Activated T-cell treated with anti-CD3 and anti-CD28 coated beads, Interleukin-2, amount 50 U/mL, for 72 hours (primary cell): ENCODE measurements at places on chromosomes 3 and 15. TPM values are rescaled to one million over a fixed set of nuclear protein-coding genes. Genes with fewer than 3 reads are reported as not detected.
A peak's percentile ranks its signal among the peaks of the same experiment; 100 is the strongest.

GRCh38 chr3:146896711-146897110, 291.6 kb upstream of the PLSCR5 start:
- DNase-seq: no peak

DNA sequence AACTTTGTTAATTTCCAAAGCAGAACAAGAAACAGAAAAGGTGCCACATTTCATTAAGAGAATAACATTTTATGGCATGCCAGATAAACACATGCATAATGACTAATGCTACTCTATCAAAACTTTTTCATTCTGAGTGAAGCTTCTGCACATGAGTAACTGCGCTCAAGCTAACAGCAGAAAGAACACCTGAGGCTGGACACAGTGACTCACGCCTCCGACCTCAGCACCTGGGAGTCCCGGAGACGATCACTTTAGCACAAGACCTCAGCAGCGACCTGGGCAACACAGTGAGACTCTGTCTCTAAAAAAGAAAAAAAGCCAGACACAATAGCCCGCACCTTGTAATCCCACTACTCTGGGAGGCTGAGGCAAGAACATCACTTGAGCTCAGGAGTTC, 70.6 kb downstream of the ACAP2 start:
- no peak for DNase-seq

DNA sequence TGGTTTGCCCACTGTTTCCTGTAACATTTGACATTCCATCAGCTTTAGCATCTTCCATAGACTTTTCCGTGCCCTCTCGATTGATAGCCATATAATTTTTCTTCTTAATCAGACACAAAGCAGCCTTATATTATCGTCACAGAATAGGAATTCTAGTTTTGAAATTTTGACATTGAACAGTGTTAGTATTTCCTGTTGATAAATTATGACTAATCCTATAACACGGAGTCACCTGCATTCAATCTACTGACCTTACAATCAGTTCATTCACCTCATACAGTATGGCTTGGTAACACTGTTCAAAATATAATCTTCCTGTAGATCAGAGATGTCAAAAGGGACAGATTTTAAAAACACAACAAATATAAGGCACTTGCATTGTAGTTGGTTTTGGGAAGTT, 423.7 kb downstream of the C3orf38 start:
- DNase-seq: no peak

DNA sequence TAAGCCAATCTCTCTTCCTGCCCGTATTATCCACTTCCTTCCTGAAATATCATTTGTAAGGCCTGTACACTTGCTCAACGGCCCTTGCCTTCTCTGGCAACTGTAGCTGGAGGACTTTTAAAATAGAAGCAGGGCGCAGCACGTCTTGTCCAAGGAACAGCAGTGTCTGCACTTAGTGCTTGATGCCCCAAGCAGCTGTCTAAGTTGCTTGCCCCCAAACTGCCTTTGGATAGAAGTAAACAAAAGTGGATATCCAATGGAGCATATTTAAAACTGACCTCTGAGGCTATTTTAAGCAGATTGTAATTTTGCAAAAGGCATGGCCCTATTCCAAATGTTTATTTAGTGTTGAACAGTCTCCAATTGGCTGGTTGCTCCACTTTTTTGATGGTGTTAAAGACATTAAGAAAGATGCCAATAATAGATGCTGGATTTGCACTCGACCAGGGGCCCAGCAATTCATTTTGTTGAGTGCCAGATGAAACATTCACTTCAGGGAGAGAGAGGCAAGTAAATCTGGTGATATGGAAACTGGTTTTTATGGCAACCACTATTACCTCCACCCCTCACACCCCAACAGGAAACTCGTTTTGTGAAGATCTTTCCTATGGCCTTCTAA, 526.8 kb upstream of the TBL1XR1 start:
- no peak for DNase-seq

- DNase-seq: no peak
Observed at GRCh38 chr3:195031574-195032003, 239.4 kb downstream of the XXYLT1 start.

GRCh38 chr15:33161209-33161608, 33.3 kb downstream of the FMN1 start:
- DNase-seq: no peak

- DNase-seq: no peak
Observed at GRCh38 chr3:120198305-120198878, 86.6 kb downstream of the GPR156 start.

DNA sequence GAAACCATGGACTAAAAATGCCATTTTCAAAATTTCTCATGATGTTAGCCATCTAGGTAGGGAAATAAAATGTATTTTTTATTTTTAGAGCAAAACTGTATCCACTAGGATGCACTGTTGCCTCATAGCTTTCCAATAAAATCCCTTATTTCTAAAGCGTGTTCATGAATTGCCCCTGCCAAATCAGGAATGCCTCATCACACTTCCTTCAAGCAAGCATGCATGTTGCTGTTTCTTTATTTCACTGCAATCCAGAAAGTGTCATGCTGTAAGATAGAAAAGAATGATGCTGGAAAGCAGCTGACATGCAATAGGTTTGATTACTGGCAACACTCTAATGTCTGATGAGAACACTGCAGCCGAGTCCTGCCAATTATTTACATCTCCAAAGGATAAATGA, 239.5 kb downstream of the CHL1 start:
- DNase-seq: no peak

DNA sequence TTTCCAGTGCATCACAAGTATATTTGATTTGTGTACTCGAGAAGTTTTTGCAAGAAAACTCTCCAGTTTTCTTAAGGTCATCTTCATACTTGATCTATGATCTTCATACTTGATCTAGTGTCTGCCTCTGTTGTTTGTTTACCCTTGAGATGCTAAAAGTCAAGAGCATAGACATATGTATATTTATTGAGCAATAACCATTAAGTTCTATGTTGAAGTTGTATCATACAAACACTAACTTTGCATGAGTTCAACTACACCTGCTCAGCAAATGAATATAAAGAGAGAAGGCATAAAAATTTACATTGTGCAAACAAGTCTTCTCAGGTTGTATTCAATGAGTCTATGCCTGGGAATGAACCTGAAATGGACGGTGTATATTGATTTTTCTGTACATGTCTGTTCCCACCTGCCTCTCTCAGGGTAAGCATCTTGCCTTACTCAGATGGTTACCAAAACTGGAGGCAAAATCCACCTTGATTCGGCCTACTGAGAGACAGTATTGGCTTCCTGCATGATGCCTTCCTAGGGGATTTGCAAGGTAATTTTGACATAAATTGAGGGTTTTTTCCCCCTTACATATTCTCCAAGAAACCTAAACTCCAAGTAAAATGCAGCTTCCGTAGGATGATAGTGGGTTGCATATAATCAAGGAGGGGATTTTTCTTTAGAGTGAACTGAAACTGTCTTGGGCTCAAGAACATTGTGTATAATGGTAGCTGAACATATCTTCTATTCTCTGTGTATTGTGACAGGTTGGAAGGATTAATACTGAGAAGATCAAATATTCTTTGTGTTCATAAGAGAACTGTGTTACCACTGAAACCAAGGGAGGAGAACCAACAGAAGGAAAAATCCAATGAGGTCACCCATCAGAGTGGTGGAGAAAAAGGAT, 110.4 kb downstream of the FILIP1L start:
- DNase-seq: no peak

GRCh38 chr15:74843891-74844299, 939 bp upstream of the ULK3 start:
- no peak for DNase-seq

DNA sequence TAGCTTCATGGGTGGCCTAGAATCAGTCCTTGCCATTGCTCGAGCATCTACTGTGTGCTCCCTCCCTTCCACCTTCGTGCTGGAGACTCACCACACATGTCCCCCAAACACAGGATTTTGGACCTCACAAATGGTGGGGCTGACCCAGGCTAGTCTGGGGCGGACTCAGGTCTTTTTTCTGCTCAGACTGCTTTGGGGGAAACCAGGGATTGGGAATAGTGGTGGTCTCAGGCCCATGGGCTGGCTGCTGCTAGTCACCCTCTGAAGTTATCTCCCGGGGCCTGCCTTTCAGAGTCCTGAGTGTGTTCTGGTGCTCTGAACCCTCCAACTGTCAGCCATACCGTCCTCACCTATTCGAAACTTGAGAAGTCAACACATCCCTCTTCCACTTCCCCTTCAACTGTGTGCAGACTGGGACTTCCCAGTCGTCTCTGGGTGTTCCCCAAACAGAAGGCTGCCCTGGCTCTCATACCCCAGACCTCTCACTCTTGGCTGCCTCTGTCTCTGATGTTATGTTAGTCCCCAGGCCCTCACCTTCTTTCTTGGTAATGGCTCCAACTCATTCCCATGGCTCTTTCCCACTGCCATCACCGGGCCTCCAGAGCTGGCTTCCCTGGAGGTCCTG, 46.0 kb downstream of the PPCDC start:
- DNase-seq: no peak

- DNase-seq: peak; percentile 72
Observed at GRCh38 chr15:40310001-40310959, 2.5 kb upstream of the PLCB2 start.

GRCh38 chr3:52446631-52447511, 2.0 kb upstream of the SEMA3G start:
- peak; percentile 81 for DNase-seq

DNA sequence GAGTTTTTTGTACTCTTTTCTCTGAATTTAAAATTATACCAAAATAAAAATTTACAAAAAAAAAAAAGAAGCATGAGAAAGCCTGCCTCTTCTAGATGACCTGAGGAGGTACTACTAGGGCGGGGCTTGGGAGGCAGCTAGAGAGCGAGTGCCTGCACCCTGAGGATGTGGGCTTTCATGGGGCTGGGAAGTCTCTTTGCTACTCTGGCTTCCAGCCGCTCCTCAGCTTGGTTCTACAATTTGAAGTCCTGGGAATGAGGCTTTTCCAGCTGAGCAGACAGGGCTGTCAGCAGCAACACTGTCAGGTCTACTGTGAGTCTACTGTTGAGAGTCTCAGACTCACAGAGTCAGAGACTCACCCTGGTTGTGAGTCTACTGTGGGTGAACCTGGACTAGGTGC, 8.2 kb upstream of the PSTPIP1 start:
- no peak for DNase-seq

DNA sequence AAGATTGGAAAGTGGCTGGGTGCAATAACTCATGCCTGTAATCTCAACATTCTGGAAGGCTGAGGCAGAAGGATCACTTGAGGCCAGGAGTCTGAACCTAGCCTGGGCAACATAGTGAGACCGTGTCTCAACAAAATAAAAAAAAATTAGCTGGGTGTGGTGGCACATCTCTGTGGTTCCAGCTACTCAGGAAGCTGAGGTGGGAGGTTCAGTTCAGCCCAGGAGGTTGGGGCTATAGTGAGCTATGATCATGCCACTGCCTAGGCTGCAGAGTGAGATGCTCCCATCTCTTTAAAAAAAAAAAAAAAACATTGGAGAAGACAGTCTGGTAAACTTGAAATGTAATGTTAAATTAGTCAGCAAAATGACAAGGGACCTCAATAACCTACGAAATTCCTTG, 57.9 kb downstream of the STAG1 start:
- no peak for DNase-seq

DNA sequence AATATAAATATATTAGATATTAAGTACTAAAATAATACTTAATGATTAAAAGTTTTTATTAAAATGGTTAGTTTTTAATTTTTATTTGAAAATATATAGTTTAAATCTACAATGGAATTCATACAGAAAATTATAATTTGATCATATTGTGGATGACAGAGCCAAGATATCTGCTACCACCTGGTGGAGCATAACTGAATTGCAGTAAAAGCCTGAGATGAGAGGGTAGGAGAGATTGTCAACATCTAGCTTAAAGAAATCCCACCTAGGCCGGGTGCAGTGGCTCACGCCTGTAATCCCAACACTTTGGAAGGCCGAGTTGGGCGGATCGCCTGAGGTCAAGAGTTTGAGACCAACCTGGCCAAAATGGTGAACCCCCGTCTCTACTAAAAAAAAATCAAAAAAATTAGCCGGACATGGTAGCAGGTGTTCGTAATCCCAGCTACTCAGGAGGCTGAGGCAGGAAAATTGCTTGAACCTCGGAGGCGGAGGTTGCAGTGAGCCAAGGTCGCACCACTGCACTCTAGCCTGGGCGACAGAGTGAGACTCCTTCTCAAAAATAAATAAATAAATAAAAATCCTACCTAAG, 25.1 kb upstream of the CSTA start:
- DNase-seq: peak; percentile 47

DNA sequence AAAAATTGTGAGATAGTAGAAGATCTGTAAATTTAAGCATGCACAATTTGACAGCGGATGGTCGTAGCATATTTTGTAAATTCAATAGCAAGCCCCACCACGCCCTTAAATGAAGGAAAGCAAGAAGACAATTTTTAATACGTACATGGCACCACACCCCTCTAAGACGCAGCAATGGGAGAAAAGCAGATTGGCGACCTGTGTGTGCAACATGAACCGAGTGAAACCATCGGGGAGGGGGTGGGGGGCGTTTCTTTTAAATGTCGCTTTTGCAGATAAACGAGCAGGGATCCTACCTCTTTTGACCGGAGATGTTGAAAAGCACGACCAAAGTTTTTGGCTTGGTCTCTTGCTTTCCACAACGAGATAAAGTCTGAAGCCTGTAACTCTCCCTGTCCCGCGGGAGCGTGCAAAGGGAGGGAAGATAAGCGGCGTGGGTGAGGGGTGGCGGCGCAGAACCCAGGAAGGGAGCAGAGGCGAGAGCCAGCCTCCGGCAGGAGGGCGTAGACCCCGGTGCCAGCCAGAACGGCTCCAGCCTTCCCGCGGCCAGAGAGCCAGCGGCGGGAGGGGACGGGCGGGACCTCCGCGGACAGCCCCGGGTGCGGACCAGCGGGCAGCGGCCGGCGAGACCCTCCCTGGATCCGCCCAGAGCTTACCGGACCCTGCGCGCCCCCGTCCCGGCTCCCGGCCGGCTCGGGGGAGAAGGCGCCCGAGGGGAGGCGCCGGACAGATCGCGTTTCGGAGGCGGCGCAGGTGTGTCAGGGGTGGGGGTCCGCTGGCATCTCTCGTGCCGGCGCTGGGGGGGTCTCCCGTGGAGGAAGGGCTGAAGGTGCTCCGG, at the start of gene CHL1:
Gene CHL1 (plus strand): TSS at position 453 of the 838 bp plus-strand sequence. CDS start 123,014 bp downstream, outside the sequence.
- no peak for DNase-seq

GRCh38 chr15:88617790-88618189, 3.4 kb upstream of the AEN start:
- DNase-seq: no peak

- no peak for DNase-seq
Observed at GRCh38 chr3:131903988-131904415, 130.8 kb downstream of the CPNE4 start.

ST8SIA2 gene
- total RNA-seq: not detected

CYP8B1 gene
- not detected for total RNA-seq

SHF gene
- 11.7 TPM for total RNA-seq

PCOLCE2 gene
- total RNA-seq: not detected

SLC12A1 gene
- not detected for total RNA-seq

COX17 gene
- 63.9 TPM for total RNA-seq

PPP1R14D gene
- not detected for total RNA-seq

EFHB gene
- 1.8 TPM for total RNA-seq
